Fibroblast of lung (primary cell): ENCODE measurements at places on chromosomes 12 and 14. TPM values are rescaled to one million over a fixed set of nuclear protein-coding genes. Genes with fewer than 3 reads are reported as not detected.

- no peak for DNase-seq
- no peak overlapping the region for H3K27ac ChIP-seq
Measured at GRCh38 chr14:26233118-26233517, 364.7 kb downstream of the NOVA1 start.

DNA sequence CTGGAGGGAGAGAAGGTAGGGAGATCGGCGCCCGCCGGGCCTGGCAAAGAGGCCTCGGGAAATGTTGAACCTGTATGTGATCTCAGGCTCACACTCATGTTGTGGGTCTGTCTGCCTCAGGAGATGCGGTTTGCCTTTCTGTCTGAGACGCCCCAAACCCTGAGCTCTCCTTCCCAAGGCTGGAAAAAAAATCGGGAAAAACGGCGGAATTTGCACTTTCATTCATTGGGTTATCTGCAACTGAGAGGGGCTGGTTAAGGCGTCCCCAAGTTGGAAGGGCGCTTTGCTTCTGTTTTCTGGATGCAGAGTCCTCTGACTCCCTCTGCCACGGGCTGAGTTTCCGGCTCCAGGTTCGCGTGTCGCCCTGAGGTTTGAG, 5.0 kb upstream of the HOXC9 start:
- no peak overlapping the region for H3K4me3 ChIP-seq
- H3K4me1 ChIP-seq = no peaks in the 10 kb centered on the region
- no peak for DNase-seq
- no peak overlapping the region for H3K27ac ChIP-seq

DNA sequence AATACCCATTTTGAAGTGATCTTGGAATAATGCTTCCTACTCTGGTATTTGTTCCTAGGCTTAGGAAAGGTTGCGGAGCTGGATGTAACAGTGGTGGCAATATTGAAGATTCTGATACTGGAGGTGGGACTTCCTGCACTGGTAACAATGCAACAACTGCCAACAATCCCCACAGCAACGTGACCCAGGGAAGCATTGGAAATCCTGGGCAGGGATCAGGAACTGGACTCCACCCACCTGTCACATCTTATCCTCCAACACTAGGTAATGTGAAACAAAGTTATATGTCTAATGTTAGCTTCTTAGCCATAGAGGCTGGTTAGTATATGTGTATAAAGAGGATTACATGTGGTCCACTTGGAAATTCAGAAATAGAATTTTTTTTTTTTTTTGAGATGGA, 197.9 kb downstream of the PCNX1 start:
- H3K4me1 ChIP-seq = no peaks in the 10 kb centered on the region
- DNase-seq = no peak
- H3K36me3 ChIP-seq = peaks cover 9% of the 10 kb centered on the region
- H3K27me3 ChIP-seq = no peaks in the 10 kb centered on the region

GRCh38 chr12:74579446-74579845, 41.8 kb downstream of the ATXN7L3B start:
- no peak overlapping the region for H3K27ac ChIP-seq
- no peaks in the 10 kb centered on the region for H3K36me3 ChIP-seq
- no peak overlapping the region for H3K4me3 ChIP-seq
- no peaks in the 10 kb centered on the region for H3K27me3 ChIP-seq

DNA sequence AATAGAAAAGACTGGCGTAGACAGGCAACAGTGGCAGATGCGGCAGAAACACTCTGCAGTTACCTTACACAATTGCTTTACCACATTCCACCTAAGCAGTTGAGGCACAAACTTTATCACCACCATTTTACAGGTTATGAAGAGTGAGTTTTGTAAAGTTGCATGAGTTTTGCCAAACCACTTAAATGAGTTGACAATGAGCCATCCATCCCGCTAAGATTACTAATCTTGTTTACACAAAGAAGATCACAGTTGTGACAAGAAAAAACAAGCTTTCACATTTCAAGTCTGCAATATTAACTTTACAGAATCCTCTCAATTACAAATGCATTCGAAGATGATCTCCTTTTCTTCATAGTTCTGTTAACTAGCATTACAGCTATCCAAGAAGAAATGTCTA, 1.8 kb downstream of the TMCC3 start:
- no peaks in the 10 kb centered on the region for H3K4me1 ChIP-seq
- H3K36me3 ChIP-seq = no peaks in the 10 kb centered on the region
- no peak overlapping the region for H3K4me3 ChIP-seq
- no peak overlapping the region for H3K27ac ChIP-seq
- DNase-seq = no peak

DNA sequence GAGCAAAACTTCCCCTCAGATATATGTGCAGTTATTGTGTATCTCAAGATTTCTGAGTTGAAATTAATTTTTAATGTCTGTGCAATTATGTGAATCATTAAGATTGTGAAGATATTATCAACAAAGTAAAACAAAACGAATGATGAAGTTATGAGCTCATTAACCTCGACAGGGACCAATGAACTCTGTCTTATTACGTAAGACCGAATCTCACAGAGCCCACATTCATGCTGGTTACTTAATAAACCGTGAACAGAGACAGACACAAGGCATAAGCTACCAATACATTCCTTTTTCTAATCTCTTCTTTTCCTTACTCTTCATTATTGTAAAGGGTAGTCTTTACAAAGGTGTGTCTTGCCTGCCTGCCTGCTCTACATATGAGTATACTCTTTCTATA, 568.7 kb downstream of the RPS29 start:
- no peaks in the 10 kb centered on the region for H3K27me3 ChIP-seq
- H3K4me3 ChIP-seq = no peak overlapping the region
- no peaks in the 10 kb centered on the region for H3K36me3 ChIP-seq
- no peak for DNase-seq

DNA sequence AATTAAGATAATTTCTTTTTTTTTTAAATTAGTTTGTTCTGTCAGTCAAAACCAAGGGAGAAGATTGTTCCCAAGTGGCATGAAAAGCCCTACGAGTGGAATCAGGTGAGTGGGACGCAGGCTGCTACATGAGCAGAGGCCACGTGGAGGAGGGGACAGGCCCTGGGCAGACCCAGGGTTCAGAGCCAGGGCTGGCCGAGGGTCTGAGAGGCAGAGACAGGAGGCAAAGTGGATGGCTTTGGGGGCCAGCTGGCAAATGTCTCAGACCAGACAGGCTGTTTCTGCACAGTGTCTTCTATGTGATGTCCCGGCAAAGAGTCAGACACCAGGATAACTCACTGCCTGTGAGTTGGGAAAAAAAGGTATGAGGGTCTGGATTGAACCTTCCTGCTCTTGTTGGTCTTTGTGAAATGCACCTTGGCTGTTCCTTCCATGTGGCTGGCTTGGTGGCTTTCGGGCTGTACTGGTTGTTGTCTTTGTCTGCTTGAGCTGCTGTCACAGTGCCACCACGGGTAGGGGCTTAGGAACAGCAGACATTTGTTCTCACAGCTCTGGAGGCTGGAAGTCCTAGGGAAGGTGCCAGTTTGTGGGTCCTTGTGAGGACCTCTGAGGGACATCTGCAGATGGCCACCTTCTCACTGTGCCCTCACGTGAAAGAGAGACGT, 35.8 kb upstream of the ASPG start:
- H3K27ac ChIP-seq = no peak overlapping the region
- no peaks in the 10 kb centered on the region for H3K27me3 ChIP-seq
- H3K36me3 ChIP-seq = no peaks in the 10 kb centered on the region
- DNase-seq = no peak
- H3K4me1 ChIP-seq = no peaks in the 10 kb centered on the region
- H3K4me3 ChIP-seq = no peak overlapping the region

GRCh38 chr14:72582582-72582981, 311.3 kb downstream of the DPF3 start:
- DNase-seq = no peak
- H3K36me3 ChIP-seq = no peaks in the 10 kb centered on the region
- H3K27me3 ChIP-seq = peaks cover 1% of the 10 kb centered on the region

DNA sequence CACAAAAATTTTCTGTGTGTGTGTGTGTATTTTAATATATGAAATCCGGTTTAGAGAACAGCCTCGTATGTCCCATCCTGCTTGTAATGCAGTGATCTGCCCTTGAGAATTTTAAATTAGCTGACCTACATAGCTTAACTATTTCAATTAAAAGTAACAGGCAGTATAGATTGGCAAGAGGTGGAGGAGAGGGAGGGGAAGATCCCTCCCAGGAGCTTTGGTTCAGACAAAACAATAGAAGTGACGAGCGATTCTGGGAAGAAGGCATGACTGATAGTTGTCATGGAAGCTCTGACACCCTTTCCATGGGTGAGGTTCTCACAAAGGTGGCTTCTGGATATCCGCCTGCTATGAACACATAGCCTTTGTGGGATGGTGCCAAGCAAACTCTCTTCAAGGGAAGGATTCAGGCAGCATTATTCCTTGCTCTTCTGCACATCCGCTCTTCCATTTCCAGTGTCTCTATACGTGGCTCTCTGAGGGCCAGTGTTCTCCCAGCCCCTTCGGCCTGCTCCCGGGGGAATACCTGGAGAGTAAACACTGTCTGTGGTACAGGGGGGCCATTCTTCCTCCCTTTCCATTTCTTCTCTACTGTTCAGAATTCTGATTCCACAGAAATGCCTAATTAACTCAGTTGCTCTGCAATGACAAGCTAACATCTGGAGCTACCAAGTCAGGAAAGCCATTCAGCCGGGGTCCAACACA, 182.0 kb downstream of the CACNA1C start:
- H3K36me3 ChIP-seq = no peaks in the 10 kb centered on the region
- DNase-seq = no peak
- no peak overlapping the region for H3K27ac ChIP-seq
- no peaks in the 10 kb centered on the region for H3K27me3 ChIP-seq
- H3K4me1 ChIP-seq = no peaks in the 10 kb centered on the region

GRCh38 chr12:57518920-57519795, 1.2 kb downstream of the DDIT3 start:
- DNase-seq = peak; percentile 55
- peak overlapping the region; percentile 97 for H3K27ac ChIP-seq
- H3K36me3 ChIP-seq = peaks cover 25% of the 10 kb centered on the region
- H3K4me1 ChIP-seq = peaks cover 31% of the 10 kb centered on the region

DNA sequence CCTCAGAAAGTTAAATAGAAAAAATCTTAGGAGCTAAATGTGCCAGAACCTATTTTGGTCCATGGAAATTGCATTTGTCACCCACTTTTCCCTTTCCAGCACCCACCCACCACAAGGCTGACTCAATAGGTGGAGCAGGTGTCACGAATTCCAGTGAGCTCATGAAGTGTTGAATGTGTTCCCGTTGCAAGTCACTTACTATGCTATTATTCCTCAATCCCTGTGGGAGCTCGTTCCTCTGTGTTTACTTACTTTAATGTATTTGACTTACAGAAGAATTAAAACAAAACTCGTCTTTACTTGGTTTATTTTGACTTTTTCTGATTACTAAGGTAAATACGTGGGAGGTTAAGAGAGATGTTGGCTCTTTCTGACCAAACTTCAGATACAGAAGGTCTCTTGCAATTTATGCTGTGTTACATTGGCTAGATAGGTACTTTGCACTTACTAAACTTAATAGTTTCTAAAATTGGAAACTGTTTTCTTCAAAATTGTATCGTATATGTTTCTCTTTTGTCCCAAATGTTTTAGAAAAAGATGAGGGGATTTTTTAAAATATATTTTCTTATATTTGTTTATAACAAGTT, 269.4 kb upstream of the NOVA1 start:
- H3K27me3 ChIP-seq = no peaks in the 10 kb centered on the region
- no peak overlapping the region for H3K4me3 ChIP-seq
- DNase-seq = no peak
- no peaks in the 10 kb centered on the region for H3K36me3 ChIP-seq
- H3K4me1 ChIP-seq = no peaks in the 10 kb centered on the region

GRCh38 chr14:34633742-34634141, 3.8 kb upstream of the SNX6 start:
- no peaks in the 10 kb centered on the region for H3K36me3 ChIP-seq
- no peak overlapping the region for H3K27ac ChIP-seq
- no peak for DNase-seq
- no peaks in the 10 kb centered on the region for H3K4me1 ChIP-seq
- no peak overlapping the region for H3K4me3 ChIP-seq

Gene RIPK3
- total RNA-seq = 0.26 and 0.33 TPM in 2 replicates

Gene CCDC197
- not detected in 2 replicates for total RNA-seq

Gene PRB2
- not detected in 2 replicates for total RNA-seq

Gene TOMM20L
- total RNA-seq = not detected in 2 replicates

Gene LMNTD1
- not detected in 2 replicates for total RNA-seq

Gene CCDC184
- total RNA-seq = under 0.01 and 0.17 TPM in 2 replicates

Gene IL31
- total RNA-seq = not detected in 2 replicates

Gene SLC35E3
- 3.6 and 4.1 TPM in 2 replicates for total RNA-seq

Gene ASB2
- total RNA-seq = 0.51 and 0.99 TPM in 2 replicates

Gene DACT1
- 10.2 and 22.6 TPM in 2 replicates for total RNA-seq
